HS-5 (cell line): ENCODE measurements at places on chromosomes 6 and 20.
A peak's percentile ranks its signal among the peaks of the same experiment; 100 is the strongest.

- no peak for DNase-seq
Measured at GRCh38 chr6:7933794-7934193, 23.2 kb upstream of the TXNDC5 start.

DNA sequence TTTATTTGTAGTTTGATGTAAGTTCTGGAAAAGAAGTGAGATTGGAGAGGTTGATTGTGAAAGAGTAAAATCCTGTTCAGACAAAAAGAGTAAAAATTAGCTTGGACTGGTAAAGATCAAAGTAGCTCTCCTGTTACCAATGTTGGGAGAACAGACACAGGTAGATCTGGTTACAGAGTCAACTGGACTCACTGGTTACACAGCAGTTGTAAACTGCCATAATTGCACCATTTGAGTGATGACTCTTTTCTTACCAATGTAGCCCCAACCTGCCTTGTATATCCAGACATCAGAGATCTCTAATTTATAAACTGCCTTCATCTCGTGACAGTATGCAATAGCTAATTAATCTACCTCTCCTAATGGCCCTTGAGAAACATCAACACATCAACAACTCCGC lies 165.6 kb upstream of the PRSS16 start:
- no peak for DNase-seq

GRCh38 chr20:16017656-16018055 lies 555.6 kb downstream of the KIF16B start:
- DNase-seq = no peak

GRCh38 chr6:1871724-1872315 lies 262.1 kb downstream of the FOXC1 start:
- no peak for DNase-seq

DNA sequence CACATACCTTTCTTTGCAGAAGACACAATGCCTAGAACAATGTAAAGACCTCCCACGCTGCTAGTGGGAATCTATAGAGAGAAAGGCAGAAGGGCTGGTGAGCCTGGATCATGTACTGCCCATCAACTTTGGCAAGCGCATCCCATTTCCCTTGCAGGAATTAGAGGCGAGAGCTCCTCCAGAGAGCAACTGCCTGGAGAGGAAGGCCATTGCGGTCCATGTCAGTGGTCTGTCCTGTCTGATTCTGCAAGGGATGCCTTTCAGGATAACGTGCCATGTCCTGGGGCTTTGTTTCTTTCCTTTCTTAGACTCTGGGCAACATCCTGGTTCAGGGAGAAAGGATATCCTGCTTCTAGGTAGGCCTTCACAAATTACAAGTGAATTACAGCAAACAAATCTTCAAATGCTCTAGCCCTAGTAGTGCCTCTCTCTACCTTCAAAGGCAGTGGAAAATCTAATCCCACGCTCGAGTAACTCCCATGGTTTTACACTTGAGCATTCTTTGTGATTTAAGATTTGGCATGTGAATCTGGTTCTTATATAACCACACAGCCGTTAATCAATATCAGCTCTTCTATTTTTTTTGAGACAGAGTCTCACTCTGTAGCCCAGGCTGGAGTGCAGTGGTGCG lies 38.5 kb downstream of the GCNT2 start:
- DNase-seq = no peak

DNA sequence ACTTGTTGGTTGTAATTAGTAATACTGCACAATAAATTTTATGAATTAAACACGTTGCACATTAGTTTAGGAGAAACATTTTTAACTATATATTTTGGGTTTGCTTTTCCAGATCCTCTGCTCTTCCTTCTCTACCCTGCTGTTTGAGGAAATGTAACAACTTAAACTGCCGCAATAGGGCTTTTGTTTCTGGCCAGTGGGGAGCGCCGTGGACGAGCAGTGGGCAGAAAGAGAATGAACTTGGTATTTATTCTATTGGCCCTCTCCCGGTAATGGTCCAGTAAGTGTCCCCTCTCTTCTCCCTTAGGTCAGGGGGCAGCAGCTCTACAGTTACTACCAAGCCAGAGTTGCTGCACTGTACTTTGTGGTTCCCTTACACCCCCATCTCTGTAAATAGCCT lies 35.2 kb upstream of the EPHA7 start:
- no peak for DNase-seq

DNA sequence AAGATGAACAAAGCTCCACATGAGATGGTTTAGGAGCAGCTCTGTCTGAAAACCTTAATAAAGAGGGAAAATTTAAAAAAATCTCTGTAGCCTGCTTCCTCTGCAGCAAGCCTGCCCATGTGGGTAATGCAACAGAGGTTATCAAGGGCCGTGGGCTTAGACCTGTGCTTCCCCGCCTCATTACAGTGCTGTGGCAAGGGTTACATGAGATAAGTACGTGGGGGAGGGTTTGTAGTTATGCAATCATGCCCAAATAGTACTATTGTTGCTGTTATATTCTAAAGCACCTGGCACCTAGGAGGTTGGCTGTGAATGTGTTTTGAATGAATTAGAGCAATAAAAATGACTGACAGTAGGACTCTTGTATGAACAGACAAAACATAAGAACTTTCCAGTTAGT lies 68.3 kb downstream of the PKHD1 start:
- no peak for DNase-seq

GRCh38 chr6:75486850-75487518 lies 6.6 kb downstream of the FILIP1 start:
- no peak for DNase-seq

DNA sequence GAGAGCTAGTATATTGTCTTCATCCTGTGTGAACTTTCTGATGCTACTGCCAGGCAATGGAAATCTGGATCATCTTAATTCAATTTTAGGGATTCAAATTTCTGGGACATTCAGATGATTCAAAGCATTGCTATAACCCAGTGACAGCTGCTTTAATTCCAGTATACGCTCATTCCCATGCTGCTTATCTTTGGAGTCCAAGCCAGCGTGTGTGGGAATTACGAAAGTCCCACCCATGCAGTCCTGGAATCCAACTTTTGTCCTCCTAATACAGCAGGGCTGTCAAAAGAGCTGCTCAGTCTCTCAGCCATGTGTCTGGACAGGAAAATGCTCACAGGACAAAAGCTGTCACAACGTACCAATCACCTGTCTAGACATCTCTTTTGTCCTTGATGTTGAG lies 219.8 kb downstream of the LAMA2 start:
- no peak for DNase-seq

GRCh38 chr6:56637640-56638039 lies 5.0 kb downstream of the DST start:
- DNase-seq = peak; percentile 74

- DNase-seq = no peak
Measured at GRCh38 chr6:48110436-48111142, 408 bp downstream of the PTCHD4 start.

DNA sequence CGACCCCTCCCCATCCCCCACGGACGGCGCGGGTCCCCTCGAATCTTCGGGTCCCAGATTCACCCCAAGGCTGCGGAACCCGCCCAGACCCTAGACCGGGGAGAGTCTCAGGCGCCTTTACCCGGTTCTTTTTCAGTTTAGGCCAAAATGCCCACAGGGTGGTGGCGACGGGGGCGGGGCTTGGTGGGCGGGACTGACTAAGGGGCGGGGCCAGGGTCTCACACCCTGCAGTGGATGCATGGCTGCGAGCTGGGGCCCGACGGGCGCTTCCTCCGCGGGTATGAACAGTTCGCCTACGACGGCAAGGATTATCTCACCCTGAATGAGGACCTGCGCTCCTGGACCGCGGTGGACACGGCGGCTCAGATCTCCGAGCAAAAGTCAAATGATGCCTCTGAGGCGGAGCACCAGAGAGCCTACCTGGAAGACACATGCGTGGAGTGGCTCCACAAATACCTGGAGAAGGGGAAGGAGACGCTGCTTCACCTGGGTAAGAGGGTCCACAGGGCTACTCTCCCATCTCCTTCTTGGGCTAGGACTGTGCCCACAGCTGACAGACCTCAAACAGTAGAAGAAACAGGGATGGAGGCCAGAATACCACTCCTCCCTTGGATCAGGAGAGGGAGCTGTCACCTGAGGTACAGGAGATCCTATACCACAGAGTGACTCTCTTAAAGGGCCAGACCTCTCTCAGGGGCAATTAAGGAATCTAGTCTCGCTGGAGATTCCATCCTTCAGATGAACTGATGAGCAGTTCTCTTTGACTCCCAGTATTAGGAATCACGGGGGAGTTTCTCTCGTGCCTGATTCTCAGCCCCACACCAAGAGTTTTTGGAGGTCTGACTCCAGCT lies 942 bp downstream of the HLA-E start:
- DNase-seq = no peak

GRCh38 chr20:43916881-43917371 lies 2.3 kb downstream of the TOX2 start:
- no peak for DNase-seq

DNA sequence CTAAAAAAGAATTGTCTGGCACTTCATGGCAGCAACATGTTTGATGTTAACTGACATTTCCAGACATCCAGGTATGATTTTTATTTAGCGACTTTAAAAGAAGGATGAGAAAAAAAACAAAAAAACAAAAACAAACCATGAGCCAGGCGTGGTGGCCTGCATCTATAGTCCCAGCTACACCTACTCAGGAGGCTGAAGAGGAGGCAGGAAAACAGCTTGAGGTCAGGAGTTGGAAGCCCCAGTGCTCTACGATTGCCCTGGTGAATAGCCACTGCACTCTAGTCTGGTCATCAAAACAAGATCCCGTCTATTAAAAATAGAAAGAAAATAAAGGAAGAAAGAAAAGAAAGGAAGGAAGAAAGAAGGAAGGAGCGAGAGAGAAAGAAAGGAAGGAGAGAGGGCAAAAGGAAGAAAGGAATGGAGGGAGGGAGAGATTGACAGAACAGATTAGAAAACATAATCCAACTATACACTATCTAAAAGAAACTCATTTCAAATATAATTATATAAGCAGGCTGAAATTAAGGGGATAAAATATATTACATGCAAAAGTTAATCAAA lies 141.6 kb downstream of the TRIM27 start:
- no peak for DNase-seq

DNA sequence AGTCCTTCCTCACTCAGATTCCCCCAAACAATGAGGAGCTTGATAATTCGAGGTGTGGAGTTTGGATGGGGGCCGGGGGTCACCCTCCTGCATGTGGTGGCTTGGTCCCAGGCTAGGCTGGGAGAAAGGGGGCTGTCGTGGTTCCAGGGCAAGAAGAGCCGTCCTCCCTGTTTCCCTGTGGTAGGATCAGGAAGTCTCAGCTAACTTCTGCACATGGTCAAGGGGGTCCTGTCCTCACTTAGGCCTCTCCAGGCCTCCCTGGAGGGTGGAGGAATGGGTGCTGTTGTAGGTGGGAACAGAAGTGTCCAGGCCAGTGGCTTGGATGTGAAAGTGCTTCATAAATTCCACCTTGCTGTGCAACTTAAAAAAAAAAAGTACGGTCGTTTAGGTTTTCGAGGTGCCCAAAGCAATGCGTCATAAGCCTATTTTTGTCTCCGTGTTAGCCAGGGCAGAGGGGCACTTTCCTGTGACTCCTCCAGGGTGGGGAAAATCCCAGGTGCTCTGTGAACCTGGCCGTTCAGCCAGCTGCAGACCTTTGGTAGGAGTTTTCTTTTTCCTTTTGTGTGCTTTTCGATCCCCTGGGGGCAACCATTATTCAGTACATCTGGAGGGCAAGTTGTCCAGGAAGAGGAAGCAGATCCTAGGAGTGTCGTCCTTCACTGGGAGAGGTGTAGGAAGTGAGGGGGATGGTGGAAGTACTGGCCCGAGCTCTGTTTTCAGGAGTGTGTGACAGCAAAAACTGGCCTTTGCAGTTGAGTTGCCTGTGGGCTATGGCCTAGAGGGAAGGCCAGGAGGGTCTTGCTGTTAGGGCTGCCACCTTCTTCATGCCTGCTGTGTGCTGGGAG lies 9.6 kb downstream of the IGF2R start:
- DNase-seq = no peak

GRCh38 chr6:56595490-56596122 lies 47.1 kb downstream of the DST start:
- peak; percentile 20 for DNase-seq

- no peak for DNase-seq
Measured at GRCh38 chr6:141914646-141915045, 218.1 kb upstream of the GJE1 start.

DNA sequence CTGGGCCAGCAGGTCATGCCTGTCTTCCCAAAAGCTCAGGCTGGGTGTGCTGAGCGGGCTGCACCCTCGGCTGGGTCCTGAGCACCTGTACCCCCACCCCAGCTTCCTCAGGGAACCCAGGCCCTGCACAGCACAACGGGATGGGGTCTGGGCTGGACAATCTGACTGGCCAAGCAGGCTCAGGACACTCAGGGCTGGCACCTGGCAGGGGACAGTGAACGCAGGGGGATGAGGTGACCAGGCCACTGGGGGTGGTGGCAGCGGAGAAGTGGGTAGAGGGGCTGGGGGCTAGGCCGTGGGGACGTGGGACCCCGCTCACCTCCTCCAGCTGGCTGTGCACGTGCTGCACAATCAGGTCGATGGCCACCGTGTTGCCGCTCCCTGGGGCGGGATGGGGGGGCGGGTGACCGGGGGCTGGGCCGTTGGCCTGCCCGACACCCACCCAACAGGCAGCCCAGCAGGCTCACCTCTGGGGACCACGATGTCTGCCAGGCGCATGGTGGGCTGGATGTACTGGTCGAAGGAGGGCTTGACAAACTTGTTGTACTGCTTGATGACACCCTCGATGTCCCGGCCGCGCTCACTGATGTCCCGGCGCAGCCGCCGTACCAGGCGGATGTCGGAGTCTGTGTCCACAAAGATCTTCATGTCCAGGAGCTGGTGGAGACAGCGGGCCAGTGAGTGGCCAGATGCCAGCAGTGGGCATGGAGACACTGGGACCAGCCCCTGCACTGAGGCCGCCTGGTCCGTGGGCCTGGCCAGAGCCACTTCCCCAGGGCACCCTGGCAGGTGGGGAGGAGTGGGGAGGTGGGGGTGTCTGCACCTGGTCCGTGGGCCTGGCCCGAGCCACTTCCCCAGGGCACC lies 11.9 kb downstream of the UCKL1 start:
- DNase-seq = no peak

DNA sequence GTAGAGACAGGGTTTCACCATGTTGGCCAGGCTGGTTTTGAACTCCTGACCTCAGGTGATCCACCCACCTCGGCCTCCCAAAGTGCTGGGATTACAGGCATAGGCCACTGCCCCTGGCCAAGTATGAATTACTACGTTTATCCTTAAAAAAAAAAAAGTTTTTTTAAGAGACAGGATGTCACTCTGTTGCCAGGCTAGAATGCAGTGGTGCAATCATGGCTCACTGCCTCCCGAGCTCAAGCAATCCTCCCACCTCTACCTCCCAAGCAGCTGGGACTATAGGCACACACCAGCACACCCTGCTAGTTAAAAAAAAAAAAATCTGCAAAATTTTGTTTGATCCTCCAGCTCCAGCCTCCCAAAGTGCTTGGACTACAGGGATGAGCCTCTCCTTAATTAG lies 23.1 kb downstream of the IYD start:
- DNase-seq = no peak
